ENCODE measurements at places on chromosomes 11 and 22. TPM values are rescaled to one million over a fixed set of nuclear protein-coding genes. Genes with fewer than 3 reads are reported as not detected.
A peak's percentile ranks its signal among the peaks of the same experiment; 100 is the strongest.

GRCh38 chr22:43001271-43002201 lies 13.4 kb downstream of the PACSIN2 start:
- DNase-seq = peak; percentile 67

DNA sequence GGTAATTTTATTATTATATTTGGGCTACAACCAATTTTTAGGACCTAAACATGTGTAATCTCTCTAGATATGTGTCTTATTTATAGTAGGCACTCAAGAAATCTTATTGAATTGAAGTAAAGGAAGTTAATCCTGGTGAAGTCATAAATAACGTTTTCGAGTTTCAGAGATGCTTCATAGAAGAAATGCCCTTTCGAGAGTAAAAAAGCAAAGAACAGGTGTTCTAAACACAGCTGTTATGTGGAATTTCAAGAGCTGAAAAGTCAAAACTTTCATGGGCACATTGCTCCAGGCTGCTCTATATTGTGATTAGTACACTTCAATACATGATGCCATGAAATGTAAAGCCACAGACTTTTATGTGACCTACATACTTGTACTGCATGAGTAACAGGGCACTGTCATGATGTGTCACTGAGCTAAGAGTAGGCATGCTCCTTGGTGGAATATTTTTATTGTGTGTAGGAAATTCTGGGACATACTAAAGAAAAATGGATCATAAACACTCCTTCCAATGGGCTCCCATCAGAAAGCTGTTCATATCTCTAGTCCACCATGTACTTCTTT lies 7.2 kb upstream of the ELMOD1 start:
- DNase-seq = no peak

GRCh38 chr11:56841210-56841810 lies 92.8 kb upstream of the OR9G4 start:
- no peak for DNase-seq

DNA sequence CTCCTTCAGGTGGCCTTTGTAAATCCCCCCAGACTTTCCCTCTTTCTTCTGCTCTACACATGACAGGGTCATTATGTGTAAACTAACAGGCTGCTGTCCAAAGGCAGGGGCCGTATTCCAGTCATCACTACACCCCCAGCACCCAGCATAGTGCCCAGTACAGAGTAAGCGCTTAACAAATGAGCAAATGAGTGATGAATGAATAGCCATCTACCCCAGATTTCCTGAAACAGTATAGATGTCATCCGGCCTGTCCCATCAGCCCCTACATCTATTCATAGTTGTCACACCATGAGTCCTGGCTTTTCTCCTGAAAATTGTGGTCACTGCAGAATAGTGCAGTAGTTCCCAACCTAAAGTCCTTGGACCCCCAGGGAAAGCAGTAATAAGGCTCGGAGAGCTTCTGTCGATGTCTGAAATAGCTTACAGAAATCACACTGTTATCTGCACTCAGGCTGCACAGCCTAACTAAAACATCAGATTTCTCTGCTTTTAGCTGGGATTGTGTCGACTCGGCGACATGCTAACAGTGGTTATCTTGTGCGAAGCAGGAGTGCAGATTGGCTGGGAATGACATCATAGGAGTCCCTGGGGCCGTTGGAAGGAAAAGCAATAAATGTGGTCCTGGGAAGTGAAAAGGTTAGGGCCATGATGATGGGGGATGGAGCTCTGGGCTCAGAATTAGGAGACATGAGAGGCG lies 143.8 kb upstream of the NECTIN1 start:
- no peak for DNase-seq

TIGD3 gene
- 0.18 TPM for total RNA-seq
